ENCODE measurements at places on chromosomes 5 and 9.

- no peak for DNase-seq
These were observed 27.1 kb upstream of the CTXN3 start for GRCh38 chr5:127621601-127622325.

- no peak for DNase-seq
These were observed 40.4 kb upstream of the IL17B start for GRCh38 chr5:149419532-149419858.

DNA sequence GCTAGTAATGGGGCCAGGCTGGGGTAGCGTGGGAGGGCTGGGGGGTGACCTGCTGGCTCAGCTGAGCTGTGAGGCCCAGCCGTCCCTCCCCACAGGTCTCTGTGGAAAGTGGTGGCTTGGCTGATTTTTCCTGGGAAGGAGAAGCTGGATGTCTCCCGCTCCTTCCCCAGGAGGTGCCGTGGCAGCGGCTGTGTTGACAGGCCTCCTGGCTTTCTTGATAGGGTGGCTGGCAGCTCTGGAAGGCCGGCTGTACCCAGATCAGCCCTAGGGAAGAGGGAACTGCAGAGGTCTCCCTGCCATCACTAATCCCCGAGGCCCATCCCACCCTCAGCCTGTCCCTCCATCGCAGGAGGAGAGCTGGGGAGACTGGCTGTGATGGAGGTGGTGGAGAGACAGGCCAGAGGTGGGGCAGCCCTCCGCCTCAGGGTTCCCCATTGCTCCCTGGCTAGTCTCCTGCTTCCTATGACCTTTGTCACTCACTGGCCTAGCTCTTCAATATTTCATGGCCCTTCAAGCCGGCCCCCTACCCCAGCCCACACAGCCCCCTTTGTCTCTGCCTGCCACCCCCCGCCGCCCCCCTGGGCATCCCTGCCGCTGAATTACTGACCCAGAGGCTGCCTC is 6.8 kb downstream of the CXXC5 start:
- DNase-seq = no peak

GRCh38 chr5:60287174-60287771 is 393.7 kb upstream of the PDE4D start:
- DNase-seq = no peak

- DNase-seq = no peak
These were observed 175.9 kb downstream of the RFK start for GRCh38 chr9:76218117-76218885.

DNA sequence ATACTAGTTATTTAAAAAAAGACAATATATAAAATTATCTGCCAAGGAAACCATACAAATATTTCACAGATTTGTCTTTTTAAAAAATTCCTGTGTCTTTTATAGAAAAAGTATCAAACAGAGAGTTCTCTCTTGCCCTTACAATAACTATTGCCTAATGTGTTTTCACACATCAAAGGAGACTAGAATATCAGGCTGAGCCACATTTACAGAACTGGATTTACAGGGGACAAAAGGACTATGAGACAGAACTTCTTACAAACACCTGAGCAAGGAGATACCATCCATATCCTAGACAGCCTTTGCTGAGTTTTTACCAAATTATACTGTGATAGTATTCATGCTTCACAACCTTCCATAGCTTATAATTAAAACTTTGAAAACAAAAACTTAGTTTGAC is 34.2 kb downstream of the TMEM245 start:
- DNase-seq = no peak

- DNase-seq = no peak
These were observed 116.1 kb upstream of the TUT7 start for GRCh38 chr9:86470326-86470725.

DNA sequence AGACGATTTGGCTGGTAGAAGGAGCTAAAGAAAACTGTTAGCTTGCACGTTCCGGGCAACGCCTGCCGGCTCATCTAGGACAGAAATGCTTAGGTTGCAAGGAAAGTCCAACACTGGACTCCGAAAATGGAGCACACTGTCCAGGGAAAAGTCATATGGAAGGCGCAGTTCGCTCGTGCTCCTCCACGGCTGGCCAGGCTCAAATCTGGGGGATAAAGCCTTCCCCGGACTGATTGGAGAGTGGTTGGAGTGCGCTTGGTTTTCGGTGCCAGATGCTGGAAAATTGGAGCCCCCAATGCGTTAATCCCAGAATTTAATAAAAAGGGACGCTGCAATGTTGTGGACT is 955 bp downstream of the CDH6 start:
- DNase-seq = no peak

GRCh38 chr9:111076519-111076918 is 38.2 kb upstream of the LPAR1 start:
- no peak for DNase-seq

GRCh38 chr5:158492841-158493242 is 606.9 kb downstream of the EBF1 start:
- DNase-seq = no peak

GRCh38 chr5:57231607-57232006 is 57.7 kb downstream of the GPBP1 start:
- DNase-seq = no peak

DNA sequence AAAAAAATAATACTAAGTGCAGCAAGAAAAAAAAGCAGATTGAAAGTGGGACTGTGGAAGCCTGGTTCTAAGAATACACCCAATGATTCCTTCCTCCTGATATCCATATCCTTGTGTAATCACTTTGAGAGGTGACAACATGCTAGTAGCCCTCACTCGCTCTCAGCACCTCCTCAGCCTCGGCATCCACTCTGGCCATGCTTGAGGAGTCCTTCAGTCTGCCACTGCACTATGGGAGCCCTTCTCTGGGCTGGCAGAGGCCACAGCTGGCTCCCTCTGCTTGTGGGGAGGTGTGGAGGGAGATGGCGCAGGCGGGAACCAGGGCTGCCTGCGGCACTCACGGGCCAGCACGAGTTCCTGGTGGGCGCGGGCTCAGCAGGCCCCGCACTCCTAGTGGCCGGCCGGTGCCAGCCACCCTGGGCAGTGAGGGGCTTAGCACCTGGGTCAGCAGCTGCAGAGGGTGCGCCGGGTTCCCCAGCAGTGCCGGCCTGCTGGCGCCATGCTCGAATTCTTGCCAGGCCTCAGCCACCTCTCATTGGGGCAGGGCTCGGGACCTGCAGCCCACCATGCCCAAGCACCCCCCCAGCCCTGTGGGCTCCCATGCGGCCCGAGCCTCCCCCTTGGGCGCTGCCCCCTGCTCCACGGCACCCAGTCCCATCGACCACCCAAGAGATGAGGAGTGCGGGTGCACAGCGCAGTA is 24.5 kb upstream of the SELENOP start:
- DNase-seq = no peak

DNA sequence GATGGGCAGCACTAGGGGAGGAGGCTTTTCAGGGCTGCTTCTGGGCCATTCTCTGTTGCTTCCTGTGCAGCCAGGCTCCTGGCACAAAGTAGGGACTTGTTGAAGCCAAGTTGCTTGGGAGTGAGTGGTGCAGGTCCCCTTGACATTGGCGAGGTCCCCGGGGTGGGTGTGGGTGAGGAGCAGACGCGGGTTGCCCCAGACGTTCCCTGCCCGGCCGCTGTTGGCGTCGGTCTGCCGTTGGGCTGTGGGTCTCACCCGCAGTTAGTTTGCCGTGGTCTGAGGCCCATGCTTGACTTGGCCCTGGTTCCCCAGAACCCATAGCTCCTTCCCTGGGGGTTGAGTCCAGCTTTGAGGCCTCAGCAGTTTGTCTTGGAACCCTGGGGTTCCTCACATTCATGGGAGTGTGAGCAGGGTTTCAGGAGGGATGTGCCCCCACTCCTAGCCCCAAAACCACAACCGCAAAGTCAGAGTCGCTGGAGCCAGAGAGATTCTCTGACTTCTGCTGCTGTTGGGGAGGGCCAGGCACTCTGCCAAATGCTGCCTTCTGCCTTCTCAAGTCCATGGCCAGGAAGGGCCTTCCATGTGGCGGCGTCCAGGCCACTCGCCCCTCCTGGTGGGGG is 77.5 kb downstream of the RXRA start:
- DNase-seq = no peak

- no peak for DNase-seq
These were observed 194.6 kb downstream of the OLFM1 start for GRCh38 chr9:135281791-135282737.

- DNase-seq = no peak
These were observed 39.5 kb upstream of the PSD2 start for GRCh38 chr5:139755892-139756671.

DNA sequence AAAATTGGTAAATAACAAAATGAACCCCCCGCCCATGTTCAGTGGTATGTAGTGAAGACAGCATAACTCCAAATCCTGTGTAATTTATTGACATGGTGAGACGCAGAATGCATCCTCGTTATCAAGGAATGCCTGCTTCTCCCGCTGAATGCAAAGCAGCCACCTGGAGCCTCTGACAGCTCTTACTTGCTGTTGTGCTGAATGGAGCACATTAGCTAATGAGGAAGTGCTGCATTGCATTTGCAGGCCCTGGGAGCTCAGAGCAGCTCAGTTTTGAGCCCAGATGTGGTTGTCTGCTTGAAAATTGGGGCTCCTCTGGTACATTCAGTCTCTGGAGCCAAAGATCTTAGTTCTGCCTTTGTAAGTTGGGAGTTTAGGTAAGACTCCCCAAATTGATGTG is 28.9 kb downstream of the PLAC8L1 start:
- no peak for DNase-seq

DNA sequence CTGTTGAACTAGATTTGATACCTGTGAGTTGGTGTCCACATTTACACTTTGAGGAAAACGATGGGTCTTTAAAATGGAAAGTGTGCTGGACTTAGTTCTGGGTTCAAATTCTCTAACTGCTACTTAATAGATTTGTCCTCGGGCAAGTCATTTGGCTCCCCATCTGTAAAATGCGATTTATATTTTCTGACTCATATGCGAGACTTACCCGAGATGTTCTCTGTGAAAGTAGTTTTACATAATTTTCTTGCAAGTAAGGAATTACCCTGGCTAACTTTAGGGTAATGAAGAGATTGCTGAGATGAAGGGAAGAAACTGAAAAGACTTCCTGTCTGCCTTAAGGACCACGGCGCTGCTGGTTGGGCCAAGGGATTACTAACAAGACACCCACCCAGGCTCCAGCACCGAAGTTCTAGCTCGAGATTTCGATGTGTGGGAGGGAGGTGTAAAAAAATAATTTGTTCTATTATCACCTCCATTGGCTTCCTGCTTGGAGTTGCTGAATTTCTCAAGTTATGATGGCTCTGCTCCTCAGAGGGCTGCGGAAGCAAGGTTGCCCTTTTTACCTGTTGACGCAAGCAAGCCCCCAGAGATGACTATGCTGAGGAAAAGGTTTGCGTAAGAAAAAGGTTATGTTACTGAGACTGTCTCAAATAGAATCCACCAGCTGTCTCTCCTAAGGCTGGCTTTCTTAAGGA is 24.1 kb downstream of the PCSK1 start:
- DNase-seq = no peak

DNA sequence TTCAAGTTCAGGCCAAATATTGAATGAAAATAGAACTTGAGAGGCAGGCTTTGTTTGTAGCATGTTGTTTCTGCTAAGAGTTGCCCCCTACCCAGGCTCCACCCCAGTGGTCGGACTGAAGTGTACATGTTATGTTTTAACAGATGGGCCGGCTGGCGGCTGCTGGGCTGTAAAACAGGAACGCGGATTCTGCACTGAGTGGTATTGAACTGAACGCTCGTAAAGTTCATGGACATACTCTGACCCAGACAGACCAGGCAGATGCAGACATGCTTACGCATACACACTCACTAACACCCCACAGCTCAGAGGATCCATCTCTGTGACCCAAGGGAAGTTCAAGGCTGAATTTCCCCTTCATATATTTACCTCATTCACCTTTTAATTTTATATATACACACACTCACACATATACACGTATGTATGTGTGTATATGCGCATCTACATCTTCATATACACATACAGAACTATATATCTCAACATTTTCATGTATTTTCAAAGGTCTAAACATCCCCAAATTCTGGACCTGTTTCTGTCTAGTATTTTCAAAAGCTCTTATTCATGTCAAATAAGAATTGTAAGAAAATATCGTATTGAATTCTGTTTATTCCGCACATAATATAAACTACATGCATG is 1.4 kb downstream of the MARCHF3 start:
- no peak for DNase-seq

- no peak for DNase-seq
These were observed 20.0 kb upstream of the TMEM161B start for GRCh38 chr5:88288528-88289197.

- DNase-seq = no peak
These were observed 590.9 kb downstream of the CAAP1 start for GRCh38 chr9:26301659-26302058.

DNA sequence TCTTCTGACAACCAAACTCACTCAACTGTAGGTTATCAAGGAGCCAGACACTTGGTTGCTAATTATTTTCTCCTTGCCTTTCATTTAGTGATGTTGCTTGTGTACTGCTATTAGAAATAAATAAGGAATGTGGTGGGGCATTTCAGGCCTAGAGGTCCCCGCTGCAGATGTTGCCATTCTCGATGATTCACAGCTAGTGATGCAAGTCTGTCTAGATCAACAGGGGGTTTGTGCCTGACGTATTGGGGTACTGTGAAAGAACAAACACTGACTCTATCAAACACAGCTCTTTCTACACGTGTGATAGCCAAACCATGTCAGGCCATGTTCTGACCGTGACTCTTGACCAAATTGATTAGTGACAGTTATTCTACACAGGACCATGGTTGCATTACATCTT is 144.7 kb downstream of the OSTF1 start:
- no peak for DNase-seq

DNA sequence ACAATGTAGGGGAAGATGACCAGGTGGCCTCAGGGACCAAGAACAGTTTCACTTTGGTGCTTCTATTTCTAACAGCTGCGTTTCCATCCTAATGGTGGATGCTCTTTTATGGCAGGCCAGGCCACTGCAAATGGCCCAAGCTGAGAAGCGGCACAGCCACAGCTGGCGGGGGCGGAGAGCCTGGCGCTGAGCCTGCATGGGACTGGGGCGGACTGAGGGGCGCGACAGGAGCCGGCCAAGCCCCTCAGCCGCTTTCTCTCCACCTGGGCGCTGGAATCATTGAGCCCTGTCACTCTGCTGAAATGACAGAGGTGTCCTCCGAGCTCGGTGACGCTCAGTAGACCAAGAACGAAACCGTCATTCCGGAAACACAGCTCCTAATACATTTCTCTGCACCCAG is 317.3 kb upstream of the PDE4D start:
- no peak for DNase-seq

Data from activated CD8-positive, alpha-beta memory T cell treated with anti-CD3 and anti-CD28 coated beads for 4 hours (primary cell).